ENCODE measurements at places on chromosomes 1 and 21.

- DNase-seq: no peak
These were observed 17.0 kb upstream of the BSDC1 start for GRCh38 chr1:32411261-32411660.

DNA sequence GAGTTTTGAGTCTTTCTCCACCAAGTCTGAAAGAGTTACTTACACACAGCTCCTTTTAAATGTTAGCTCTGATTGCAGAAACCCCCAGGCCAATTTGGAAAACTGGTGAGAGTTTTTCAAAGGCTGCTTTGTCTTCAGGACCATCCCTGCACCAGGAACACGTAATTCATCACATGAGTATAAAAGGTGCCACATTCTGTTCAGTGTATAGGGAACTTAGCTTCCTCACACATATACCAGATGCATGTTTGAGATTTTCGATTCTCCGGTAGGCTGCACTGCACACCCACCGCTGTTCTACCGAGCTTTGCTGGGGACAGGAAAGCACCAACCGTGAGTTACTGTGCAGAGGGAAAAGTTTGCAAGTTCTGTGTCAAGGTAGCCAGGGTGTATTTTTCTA lies 28.3 kb upstream of the KCNK2 start:
- DNase-seq: no peak

DNA sequence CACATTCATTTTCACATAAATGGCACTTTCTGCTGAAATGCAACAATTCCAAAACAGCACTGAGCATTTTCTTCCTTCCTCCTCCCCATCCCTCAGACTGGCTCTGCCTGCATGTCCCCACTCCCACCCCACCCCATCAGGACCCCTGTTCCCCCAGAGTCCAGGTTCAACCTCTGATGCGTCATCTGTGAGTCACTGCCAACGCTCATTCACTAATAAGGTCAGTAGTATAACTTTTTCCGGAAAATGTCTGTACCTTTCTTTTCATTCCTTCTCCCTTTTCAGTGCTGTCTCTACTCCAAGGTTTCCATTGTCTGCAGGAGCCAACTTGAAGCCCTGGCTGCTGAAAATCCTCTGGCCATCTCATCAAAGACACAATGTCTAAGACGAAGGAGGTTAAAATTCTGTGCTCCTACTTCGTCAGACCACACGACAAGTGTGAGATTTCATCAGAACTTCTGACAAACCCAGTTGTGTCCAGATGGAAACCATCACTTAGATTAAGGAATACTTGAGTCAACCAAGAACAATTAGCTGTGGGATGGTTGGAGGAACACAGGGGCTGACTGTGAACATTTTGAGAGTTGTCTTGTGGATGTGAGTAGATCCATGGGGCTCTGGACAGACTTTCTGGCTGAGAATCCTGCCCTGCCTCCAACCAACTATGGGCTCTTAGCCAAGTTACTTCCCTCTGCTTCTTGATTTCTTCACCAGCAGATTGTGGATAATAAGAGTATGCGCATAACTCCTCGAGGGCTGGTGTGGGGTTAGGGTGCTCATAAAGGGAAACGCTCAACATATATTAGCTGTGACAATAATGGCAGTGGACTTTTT lies 35.6 kb upstream of the UTS2 start:
- DNase-seq: no peak

GRCh38 chr1:201655243-201655642 lies 116.3 kb downstream of the NAV1 start:
- DNase-seq: no peak

DNA sequence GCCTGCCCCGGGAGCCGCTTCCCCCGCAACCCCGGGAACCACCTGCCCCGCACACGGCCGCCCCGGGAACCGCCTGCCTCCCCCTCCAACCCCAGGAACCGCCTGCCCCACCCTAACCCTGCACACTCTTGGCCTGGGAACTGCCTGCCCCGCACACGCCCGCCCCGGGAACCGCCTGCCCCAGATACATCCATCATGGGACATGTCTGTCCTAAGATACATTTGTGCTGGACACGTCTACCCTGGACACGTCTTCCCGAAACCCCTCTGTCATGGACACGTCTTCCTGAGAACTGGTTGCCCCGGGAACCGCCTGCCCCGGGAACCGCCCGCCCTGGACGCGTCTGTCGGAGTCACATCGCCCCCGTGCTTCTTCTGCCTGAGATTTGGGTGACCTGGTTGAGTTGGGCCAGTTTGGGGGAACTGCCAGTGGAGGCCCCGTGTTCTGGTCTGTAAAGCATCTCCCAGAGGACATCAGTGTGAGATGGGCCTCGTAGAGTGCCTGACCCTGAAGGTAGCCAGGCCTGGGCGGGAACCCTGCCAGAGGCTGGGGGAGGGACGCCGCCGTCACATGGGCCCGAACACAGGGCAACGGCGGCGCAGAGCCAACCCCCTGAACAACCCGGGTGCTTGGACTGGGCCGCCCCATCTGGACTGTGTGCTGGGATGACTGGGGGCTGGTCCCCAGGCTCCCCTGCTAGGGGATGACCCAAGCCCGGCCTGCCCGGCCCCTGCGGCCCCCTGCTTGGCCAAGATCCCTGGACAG lies 3.6 kb downstream of the PERM1 start:
- no peak for DNase-seq

DNA sequence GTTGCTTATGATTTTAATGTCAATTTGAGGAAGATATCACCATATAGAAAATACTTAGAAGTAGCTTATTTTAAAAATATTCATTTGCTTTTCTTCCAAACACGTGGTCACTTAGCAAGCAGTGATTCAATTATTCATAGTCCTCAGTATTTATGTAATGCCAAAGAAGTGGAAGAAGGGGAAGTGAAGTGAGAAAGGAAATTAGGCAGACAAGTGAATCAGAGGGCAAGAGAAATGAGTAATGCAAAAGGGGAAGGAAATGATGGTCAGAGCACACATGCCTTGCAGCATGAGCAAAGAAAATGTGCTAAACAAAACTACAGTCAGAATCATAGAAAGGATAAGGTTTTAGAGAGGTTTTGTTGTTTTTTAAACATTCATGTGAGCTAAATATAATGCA lies 31.8 kb downstream of the SDCCAG8 start:
- no peak for DNase-seq

DNA sequence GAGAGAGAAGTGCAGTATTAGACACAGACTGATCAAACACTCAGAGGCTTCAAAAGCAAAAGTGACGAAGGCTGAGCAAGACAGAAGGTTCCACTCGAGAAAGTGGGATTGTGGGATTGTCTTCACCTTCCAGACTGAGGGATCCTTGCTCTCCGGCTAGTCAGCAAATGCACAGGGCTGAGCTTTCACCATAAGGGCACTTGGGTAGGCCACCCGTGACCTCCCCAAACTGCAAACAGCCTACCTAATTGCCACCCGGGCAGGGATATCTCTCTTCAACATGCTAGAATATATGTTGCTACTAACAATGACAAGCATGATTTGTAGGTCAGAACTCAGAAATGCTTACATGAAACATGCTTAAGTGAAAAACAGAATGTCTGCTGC lies 35.3 kb upstream of the RIPK4 start:
- DNase-seq: no peak

GRCh38 chr21:30463713-30464112 lies 16.5 kb downstream of the KRTAP19-1 start:
- no peak for DNase-seq

GRCh38 chr1:109828756-109829505 lies 65.2 kb upstream of the EPS8L3 start:
- no peak for DNase-seq

DNA sequence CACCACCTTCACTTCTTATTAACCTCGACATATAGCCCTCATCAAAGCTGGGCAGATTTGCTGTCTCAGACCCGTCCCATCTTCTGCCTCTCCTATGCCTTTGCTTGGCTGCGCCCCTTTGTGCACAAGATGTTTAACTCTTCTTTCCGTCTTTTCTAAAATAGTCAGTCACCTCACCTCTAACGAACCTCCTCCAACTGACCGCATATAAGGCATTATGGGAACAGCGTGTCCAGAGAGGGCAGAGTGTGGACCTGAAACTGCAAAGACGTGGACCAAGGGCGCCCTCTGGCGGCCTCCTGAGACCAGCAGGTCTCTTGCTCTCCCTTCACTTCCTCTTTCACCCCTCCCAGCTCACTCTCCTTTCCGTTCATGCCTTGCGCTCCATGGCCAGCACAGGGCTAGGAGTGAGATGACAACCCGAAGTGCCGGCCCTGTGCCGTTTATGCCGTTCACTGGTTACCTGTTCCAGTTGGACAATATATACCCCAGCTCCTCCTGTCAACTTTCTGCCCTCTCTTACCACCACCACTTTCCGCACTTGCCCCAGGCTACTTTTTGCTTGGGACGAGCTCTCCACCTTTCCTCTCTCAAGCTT lies 2.5 kb upstream of the METTL25B start:
- no peak for DNase-seq

DNA sequence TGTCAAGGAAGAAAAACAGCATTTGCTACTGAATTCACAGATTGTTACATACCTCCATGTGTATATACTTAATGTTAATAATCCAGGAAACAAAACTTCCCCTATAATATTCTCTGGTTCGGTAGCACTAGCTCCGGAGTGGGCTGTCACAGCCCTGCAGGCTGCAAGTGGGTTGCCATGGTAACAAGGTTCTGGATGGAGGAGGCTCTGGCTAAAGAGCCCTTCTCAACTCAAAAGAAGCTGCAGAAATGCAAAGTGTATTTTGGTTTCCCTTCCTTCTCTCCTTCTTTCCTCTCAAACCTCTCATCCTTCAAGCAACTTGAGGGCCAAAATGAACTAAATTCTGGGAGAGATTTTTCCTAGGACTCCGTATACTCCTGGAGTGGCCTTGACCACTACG lies 45.2 kb downstream of the ASTN1 start:
- DNase-seq: no peak

DNA sequence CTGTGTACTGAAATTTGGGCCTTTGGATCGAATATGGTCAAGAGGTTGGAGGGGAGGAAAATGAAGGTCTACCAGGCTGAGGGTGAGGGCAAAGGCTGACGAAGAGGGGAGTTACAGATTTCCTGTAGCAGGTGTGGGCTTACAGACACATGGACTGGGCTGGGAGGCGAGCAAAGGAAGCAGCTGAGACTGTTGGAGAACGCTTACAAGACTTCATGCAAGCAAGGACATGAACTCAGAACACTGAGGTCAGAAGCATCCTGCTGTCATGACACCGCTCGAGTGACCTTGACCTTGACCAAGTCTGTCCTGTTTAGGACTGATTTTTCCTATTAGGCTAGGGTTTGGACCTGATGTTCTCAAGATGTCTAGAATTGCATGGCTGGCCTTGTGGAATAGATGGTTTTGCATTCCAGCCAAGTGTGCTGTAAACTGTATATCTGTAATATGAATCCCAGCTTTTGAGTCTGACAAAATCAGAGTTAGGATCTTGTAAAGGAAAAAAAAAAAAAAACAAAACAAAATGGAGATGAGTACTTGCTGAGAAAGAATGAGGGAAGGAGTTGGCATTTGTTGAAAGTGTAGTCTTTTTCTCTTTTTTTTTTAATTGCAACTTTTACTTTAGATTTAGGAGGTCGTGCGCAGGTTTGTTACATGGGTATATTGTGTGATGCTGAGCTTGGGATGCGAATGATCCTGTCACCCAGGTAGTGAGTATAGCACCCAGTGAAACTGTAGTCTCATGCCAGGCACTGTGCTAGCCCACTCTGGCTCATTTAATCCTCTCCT lies 5.8 kb downstream of the ELF3 start:
- DNase-seq: no peak

GRCh38 chr1:154446292-154446691 lies 41.1 kb downstream of the IL6R start:
- DNase-seq: no peak

DNA sequence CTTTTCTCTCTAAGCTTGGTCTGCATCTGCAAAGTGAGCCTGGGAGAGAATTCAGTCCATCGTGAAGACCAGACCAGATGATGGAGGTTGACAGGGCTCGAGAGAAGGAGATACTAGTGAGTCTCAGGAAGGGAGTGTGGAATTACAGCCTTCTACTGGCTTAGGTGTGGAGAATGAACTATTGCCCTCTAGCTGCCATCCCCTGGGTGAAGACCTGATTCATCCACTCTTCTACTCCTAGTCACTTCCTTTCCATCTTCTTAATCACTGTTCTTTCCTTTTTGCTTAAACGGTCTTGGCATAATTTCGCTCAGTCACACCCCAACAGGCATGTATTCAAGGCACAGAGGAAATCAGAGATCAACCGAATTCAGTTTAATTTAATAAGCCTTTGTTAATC lies 34.0 kb upstream of the HSD17B7 start:
- DNase-seq: no peak

DNA sequence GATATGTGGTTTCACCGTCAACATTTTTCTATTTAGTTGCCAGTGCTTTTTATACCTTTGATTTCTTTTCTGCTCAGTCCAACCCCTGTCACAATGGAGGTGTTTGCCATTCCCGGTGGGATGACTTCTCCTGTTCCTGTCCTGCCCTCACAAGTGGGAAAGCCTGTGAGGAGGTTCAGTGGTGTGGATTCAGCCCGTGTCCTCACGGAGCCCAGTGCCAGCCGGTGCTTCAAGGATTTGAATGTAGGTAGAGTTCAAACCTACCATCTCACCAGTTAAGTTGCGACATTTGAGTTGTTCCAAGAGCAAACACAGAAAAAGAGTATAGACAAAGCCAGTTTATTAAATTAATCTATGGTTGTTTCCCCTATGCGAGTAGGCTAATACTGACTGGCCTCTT lies 161.3 kb downstream of the CRB1 start:
- no peak for DNase-seq

GRCh38 chr1:21153388-21153787 lies 23.3 kb downstream of the EIF4G3 start:
- no peak for DNase-seq

- DNase-seq: no peak
These were observed 23.2 kb downstream of the OR13G1 start for GRCh38 chr1:247656221-247656875.

GRCh38 chr21:16337266-16337665 lies 607.5 kb downstream of the USP25 start:
- DNase-seq: no peak

- DNase-seq: no peak
These were observed 14.1 kb downstream of the CAPN8 start for GRCh38 chr1:223651291-223651991.

GRCh38 chr1:43947874-43948437 lies 1.2 kb downstream of the IPO13 start:
- no peak for DNase-seq

GRCh38 chr1:8950309-8950708 lies 4.6 kb downstream of the CA6 start:
- DNase-seq: no peak

DNA sequence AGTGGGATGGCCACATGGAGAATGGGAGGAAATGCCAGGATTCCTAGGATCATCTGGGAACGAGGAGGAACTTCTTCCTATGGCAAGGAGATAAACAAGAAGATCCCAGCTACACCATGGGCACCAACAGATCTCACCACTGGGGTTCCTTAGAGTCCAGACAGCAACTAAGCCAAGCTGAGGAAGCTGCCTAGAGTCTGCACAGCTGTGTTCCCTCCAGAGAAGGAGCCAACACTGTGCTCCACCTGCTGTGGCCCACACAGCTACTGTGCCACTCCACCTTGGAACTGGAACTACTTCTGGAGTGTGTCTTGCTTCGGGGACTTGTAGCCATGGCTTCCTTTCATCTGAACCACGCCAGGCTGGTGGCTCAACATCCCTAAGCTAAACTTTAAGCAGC lies 6.0 kb downstream of the IFNAR1 start:
- no peak for DNase-seq
